ENCODE measurements at places on chromosomes 5 and 9.

- no peak for DNase-seq
Measured at GRCh38 chr5:175471628-175472027, 6.7 kb upstream of the SFXN1 start.

DNA sequence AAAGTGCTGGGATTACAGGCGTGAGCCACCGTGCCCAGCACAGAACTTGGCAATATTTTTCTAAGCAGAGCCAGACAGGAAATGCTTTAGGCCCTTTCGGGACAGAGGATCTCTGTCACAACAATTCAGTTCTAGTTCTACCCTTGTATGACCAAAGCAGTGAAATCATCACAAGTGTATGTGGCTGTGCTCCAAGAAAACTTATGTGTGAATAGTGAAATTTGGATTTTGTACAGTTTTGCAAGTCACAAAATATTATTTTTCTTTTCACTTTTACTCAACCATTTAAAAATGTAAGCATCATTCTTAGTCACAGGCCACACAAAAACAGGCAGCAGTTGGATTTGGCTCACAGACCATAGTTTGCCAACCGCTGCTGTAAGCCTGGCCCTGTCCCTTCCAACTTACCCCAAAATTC lies 20.4 kb upstream of the PRUNE2 start:
- no peak for DNase-seq

GRCh38 chr9:77024776-77025545 lies 5.5 kb downstream of the FOXB2 start:
- DNase-seq, result no peak

DNA sequence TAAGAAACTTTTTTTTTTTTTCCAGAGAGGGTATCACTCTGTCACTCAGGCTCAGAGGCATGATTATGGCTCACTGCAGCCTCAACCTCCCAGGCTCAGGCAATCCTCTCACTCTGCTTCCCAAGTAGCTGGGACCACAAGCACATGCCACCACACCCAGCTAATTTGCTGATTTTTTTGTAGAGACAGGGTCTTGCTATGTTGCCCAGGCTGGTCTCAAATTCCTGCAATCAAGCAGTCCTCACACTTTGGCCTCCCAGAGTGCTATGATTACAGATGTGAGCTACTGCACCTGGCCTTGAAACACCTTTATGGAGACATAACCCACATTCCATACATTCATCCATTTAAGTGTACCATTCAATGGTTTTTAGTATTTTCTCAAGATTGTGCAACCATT lies 23.7 kb upstream of the CCDC180 start:
- DNase-seq, result no peak

GRCh38 chr9:137176302-137177182 lies 4.7 kb upstream of the TMEM210 start:
- DNase-seq, result no peak

DNA sequence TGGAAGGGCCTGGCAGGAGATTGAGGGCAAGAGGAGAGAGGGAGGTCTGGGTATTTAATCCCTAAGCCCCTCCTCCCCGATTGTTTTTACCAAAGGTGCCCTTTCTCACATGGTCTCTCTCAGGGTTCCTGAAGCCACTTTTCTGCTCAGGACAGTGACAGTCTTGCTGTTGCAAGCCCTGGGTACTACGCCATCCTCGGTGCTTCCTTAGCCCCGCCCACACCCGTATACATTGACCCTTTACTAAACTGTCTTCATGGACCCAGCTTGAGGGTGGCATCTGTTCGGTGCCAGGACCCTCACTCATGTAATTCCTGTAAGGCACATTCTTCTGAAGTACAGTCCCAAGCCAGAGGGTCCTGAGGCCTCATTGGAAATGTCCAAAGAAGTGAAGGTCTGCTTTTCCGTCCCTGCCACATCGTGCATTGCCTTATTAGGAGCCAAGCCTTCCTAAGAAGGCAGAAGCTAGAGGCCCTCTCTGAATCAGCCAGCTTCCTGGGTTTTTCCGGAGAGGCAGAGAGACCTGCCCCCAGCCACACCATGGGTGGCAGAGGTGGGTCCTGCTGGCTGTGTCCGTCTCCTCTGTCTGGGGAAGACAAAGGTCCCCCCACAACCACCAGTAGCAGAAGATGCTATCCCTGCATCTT lies 1.9 kb upstream of the SH3PXD2B start:
- no peak for DNase-seq

- DNase-seq, result no peak
Measured at GRCh38 chr5:160312960-160313727, 780 bp upstream of the CCNJL start.
